ENCODE measurements at places on chromosomes 7 and 10.

DNA sequence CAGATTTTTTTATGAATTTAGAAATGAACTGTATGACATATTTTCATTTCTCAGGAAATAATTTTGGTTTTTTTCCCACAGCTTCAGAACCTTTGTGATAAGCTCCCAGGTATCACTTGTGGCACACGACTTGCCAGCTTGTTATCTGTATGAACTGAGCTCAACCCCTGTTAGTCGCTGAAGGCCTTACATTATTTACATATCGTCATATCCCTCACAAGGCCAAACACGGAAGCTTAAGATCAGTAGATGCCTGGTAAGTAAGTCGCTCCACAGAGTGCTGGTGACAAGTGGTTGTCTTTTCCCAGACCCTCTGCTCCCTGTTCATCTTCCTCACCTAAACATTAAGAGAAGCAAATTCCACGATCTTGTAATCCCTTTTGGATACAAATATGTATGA is 55.2 kb downstream of the RAPGEF5 start:
- no peak for DNase-seq

- DNase-seq = no peak
These were observed 39.0 kb upstream of the KIF5B start for GRCh38 chr10:32095116-32095733.

GRCh38 chr7:154841731-154842331 is 161.1 kb downstream of the PAXIP1 start:
- no peak for DNase-seq

DNA sequence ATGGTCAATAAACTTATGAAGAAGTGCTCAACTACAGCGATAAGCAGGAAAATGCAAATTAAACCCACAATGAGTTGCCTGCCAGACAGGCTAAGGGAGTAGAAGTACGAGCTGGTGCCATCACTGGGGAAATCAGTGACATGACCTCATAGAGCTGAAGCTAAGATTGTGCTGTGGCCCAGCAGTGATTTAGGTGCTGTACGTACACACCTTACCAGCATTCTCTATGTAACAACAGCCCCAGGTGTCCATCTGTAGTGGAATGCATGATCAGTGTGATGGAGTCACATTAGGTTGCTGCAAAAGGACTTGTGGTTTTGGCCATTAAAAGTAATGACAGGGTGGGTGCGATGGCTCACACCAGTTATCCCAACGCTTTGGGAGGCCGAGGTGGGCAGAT is 5.7 kb upstream of the TECPR1 start:
- no peak for DNase-seq

DNA sequence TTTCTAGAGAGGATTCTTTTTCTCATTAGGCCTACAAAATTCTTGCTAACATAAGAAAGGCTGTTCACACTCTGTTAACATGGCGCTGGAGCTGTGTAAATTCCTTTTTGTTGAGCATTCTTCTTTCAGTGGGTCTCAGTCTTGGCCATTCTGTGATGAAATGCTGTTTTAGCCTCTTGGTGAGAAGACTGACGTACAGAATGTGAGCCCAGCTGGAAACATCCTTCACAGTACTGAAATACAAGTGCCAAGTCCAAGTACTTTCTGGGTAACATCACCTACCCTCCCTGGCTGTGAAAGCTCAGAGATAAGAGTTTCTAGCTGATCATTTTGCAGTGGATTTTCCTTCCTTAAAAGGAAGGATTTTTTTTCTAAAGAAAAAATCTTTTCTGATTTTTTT is 231.8 kb downstream of the AHR start:
- DNase-seq = peak; percentile 56

DNA sequence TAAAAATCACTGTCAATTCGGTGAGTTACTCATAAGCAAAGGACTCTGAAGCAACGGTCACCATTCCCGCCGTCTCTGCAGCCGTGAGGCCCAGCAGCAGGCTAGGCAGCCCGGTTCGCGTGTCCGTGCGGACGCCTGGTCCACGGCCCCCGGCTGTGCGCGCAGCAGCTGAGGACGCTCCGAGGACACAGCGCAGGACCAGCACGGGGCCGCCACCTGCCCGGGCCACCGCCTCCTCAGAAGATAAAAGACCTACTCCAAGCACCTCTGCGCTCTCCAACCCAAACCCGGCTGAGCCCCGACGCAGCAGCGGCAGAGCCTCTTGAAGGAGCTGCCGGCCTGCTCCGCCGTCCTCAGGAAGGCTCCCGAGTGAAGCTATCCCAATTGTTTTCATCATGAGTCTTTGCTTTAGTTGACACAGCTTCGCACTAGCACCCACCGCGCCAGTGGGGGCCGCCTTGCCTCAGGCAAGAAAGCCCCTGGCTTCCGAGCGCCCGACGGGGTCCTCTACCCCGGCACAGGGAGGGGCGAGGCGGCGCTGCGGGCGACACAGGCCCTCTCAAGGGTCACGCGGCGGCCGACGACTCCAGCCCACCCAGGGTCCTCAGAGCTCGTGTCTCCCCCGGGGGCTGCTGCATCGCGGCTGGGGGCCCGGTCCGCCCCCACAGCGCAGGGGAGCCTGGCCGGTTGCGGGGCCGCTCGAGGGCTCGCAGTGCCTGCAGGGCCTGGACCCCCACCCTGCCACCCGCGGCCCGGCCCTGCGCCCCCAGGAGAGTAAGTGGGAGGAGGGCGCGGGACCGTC is 16.9 kb upstream of the GPR146 start:
- peak; percentile 15 for DNase-seq

- peak; percentile 42 for DNase-seq
These were observed 44.9 kb downstream of the ANXA8 start for GRCh38 chr10:47438857-47439474.

DNA sequence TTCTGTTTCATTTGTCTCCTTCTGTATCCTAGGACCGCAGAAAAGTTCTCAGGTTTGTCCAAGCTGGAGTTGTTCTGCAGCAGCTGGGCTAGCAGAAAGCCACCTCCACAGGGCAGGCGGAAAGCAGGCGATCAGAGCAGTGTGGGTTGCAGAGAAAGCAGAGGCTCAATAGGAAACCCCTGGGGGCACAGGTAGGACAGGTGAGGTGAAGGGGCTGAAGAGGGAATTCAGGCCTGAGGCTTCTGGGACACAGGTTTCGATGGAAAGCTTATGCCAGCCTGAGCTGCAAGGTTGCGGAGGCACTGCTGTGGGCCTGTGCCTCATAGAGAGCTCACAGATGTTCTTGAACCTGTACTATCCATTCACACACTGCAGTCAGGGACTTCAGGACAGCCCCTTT is 194.9 kb upstream of the TPK1 start:
- no peak for DNase-seq

DNA sequence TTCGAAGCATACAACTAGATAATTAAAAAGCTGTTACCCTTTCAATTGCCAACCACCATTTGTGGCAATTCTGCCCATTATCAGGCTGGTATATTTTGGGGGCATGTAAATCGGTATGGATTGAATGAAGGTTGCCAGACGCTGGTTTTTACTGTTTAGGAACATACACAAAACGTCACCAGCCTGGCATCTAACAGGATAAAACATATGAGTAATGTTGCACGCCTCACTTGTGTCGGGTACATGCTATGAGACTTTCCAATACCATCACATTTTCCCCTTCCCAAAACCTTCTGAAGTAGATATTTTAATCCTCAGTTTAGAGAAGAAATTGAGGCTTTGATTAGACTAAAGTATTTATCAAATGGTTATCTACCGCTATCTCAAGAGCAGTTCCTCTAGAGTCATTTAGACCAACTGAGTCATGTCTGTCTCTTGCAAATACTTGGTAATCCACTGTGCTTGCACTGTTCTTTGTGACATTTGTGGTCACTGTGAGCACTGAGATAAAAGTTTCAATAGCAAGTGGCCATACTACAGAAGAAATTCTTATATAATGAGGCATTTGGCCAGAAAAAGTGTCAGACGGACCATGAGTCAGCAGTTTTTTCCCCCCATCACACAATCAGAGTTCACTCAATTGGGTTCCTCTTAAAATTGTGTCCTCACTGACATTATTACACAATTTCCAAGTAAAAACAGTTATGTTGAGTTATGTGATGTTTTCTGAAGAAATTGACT is 498.7 kb downstream of the NXPH1 start:
- peak; percentile 7 for DNase-seq

GRCh38 chr7:122515404-122515803 is 183.5 kb downstream of the RNF133 start:
- no peak for DNase-seq

GRCh38 chr10:26628395-26628794 is 69.1 kb upstream of the PDSS1 start:
- DNase-seq = no peak

GRCh38 chr7:125555916-125556315 is 626.3 kb upstream of the POT1 start:
- no peak for DNase-seq

Measured in fibroblast of skin of right quadriceps (primary cell).